ENCODE measurements at places on chromosomes 5 and 9.

DNA sequence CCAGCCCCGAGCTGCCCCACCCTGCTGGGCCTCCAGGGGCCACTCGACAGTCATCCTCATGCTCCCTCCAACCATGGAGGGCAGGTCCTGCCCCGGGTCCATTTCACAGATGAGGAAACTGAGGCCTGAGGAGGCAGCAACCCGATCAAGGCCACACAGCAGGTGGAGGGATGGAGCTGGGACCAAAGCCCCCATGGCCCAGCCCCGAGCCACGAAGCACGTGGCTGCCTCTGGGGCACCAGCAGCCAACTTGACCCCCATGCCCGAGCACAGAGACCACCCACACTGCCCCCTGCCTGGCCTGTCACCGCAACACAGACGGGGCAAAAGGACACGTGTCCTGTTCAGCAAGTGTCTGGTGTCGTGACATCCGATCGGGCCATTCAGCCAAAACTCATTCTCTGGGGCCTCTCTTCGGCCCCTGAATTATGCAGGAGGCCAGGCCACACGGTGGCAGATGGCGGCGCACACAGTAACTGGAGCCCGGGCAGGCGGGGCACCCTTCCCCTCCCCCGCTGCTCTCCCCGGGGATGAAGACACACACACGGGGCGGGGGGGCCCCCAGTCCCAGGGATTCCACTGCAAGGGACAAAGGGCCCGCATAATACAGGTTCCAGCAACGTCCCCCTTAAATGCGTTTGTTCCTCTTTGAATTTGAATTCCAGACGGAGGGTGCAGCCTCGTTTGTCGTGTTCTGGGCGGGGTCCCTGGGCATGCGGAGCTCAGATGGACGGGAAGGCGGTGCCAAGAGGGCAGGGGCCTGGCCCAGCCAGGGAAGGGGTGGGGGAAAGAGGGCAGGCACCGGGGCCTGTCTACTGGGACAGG lies 29.4 kb upstream of the TMEM250 start:
- no peak for DNase-seq

GRCh38 chr5:72298711-72299110 lies 21.3 kb downstream of the MRPS27 start:
- DNase-seq, result no peak

GRCh38 chr5:122199146-122199545 lies 69.8 kb downstream of the ZNF474 start:
- no peak for DNase-seq

DNA sequence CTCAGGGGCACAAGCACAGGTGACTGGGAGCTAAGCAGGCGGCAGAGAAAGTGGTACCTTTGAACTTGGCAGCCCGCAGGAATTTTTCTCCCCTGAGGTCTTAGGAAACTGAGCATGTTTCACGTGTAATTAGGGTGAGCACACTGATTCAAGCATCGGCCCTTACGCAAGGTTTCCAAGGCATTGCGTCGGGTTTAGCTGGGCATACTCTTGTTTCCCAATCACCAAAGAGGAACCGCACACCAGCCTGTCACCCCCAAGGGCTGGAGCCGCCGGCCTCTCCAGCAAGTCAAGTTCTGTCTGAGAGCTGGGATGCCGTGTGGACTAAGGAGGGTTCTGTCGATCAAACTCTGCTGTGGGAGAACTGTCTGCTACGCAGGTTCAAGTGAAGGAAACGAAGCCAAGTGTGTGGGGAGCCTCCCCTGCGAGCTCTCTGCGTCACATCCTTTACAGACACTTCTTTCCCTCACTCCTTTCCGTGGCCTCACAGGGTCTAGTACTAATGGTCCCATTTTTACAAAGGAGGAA lies 53.0 kb downstream of the ERGIC1 start:
- peak; percentile 72 for DNase-seq

DNA sequence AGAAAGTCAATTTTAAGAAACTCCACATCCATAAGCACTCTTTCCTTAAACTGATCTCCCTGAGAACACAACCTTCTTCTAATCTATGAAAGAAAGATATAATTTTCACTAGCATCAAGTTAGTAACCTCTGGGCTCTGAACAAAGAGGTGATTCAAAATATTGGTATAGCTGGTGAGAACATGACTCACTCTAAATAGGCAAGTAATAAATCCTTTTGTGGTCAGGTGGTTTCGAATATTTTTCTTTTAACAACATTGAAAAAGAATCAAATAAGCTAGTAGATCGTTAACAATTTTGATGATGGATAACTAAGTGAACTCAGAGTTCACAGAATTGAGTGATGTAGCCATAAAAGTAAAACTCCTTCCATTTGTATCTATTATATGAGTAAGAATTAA lies 150.6 kb upstream of the IQGAP2 start:
- no peak for DNase-seq

DNA sequence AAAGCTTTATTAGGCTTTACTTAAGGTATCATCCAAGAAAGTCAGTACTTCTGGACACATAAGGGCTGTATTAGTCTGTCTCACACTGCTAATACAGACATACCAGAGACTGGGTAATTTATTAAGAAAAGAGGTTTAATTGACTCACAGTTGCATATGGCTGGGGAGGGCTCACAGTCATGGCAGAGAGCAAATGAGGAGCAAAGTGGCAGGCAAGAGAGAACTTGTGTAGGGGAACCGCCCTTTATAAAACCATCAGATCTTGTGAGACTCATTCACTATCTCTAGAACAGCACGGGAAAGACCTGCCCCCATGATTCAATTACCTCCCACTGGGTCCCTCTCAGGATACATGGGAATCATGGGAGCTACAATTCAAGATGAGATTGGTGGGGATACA lies 49.2 kb upstream of the SLC44A1 start:
- DNase-seq, result no peak

DNA sequence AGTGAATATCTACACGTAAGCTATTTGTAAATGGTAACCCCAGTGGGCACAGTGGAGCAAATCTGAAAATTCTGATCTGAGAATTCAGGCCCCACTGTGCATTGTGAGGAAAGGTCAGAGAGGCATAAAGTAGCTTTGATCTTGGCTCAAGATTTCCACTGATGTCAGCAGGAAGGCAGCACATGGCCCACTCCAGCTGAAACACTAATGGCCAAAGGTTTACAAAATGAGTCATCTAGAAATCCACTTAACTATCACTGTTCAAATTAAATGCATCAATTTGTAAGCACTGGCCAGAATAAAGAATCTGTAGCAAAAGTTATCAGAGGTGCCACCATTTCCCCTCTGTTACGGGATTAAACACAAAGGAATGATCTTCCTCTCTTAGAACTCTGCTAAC lies 191.6 kb downstream of the C9orf152 start:
- DNase-seq, result no peak

- DNase-seq, result no peak
Measured at GRCh38 chr9:117747386-117747970, 43.3 kb downstream of the TLR4 start.

GRCh38 chr5:124220418-124220817 lies 526.0 kb downstream of the ZNF608 start:
- no peak for DNase-seq

- no peak for DNase-seq
Measured at GRCh38 chr9:129873563-129874190, 38.4 kb downstream of the USP20 start.

- no peak for DNase-seq
Measured at GRCh38 chr5:107570805-107571531, 99.8 kb downstream of the EFNA5 start.

- DNase-seq, result no peak
Measured at GRCh38 chr9:114282926-114283325, 40.0 kb upstream of the ORM1 start.

DNA sequence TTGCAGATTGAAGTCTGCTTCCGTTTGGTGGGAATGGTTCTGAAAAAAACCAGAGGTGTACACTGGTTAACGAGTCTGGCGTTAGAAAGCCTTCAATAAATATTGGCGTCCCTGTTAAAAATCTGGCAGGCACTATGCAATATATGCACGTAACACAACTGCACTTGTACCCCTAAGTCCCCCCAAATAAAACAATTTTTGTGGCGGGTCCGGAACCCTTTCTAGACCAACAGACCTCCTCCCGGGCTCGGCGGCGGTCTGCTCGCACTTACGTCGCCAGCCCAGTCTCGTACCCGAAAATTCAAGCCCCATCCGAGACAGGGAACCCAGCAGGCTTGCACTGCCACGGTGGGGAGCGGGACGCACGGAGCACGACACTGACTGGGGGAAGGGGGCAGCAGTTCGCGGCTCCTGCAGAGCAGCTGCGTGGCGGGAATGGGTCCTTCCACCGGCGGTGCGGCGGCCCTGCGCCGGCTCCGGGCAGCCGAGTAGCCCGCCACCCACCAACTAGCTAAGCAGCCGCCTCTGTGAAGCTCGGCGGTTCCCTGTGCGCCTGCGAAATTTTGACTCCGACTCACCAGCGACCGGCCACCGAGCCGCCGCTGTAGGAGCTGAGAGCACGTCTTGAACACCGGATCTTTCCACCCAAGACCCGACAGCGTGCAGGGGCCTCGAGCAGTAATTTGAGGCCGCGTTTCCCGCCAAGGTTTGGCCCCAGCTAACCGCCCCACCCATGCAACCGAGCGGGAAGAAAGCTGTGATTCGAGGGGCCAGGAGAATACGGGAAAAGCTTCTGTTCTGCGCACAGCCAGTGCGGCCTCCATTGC lies 3.9 kb downstream of the MCIDAS start:
- no peak for DNase-seq

- DNase-seq, result no peak
Measured at GRCh38 chr9:137985637-137986071, 108.1 kb downstream of the CACNA1B start.

GRCh38 chr5:8538821-8539220 lies 669.9 kb downstream of the MTRR start:
- DNase-seq, result no peak

DNA sequence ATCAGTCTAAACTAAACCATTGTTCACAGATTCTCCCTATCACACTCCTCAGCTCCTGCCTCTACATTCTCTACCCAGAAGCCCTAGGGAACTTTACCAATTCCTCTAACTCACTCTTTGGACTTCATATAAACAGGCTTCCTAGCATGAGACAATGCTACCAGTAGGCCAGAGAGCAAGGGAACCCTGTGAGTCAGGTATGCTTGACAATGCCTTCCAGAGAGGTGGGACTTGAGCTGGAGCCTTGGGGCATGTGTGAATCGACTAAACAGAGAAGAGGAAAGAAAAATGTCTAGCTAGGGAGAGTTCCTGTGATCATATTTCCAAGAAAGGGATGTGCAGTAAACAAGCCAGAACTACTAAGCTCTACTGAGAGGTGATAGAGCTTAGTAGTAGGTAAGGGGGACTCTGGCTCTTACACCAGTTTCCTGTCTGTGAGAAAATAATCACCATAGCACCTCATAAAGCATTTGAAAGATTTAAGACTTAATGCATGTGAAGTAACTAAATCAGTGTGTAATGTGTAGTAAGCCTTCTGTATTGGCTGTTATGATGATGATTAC lies 6.4 kb upstream of the RFK start:
- no peak for DNase-seq

GRCh38 chr9:131704141-131704983 lies 35.5 kb downstream of the RAPGEF1 start:
- no peak for DNase-seq

GRCh38 chr5:160852049-160852448 lies at the start of gene ATP10B:
TSS of gene ATP10B (minus strand) at chr5:160852211. CDS start at chr5:160688074, 164,137 bp downstream.
- DNase-seq, result peak; percentile 16

DNA sequence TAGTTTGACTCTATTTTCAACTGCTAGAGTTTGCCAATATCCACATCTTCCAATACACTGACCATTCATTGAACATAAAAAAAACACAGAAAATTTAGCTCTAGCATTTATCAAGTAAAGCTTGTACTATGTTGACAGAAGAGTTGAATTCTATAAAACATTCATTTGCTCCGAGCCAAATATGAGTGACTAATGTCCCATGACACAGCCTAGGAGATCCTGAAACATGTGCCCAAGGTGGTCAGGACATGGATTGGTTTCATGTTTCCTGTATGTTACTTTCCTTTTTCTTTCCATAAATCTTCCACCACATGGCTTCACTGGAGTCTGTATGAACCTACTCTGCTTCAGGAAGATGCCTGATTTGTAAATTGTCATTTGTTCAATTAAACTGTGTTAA lies 122.4 kb upstream of the PRDM9 start:
- DNase-seq, result no peak

GRCh38 chr9:124696101-124696500 lies 75.0 kb downstream of the NR6A1 start:
- DNase-seq, result no peak

DNA sequence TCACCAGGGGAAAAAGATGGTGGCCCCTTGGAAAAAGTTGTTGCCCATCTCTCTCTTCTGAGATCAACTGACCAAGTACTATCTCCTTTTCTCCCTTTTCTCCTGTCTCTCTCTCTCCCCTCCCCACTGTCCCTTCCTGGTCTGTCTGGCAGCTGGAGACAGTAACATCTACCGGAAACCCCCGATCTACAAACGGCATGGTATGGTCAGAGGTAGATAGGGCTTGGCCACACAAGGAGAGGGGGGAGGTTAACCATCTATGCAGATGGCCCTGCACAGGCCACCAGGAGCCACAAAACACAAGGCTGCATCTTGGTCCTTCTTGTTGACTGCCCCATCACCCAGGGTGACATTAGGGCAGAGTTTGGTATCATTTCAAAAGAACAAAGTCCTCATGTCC lies 29.3 kb upstream of the AFAP1L1 start:
- no peak for DNase-seq

DNA sequence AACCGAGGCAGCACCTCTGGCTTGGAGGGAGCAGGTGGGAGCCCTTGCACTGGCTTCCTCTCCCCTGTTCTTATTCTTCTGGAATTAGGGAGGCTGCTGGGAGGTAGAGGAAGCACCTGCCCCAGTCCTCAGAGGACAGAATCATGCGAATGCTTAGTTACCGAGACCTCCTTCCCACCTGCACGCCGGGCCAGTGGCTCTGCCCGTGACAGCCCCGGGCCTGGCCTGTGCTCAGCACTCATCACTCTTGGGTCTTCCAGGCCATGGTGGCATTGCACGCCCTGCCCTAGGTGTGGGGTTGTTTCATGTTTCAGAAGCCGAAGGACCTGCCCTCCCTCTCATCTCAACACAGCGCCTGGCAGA lies 45.3 kb upstream of the NKD2 start:
- DNase-seq, result no peak

DNA sequence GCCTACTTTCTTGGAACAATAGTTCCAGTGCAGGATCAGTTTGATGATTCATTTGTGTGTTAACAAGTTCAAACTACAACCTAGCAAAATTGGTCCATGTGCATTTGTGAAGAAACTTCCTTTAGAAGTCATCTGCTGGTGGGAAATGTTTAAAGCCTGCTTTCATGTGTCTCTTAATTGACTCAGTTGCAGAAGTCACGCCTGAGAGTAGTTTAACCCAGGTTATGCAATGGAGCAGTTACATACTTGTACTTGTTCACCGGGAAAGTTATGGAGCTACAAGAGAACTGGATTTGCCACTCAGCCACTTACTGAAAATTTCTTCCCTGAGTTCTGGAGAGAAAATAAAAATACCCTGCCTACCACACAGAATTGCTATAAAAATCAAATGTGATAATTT lies 1397.8 kb downstream of the PTPRD start:
- no peak for DNase-seq

DNA sequence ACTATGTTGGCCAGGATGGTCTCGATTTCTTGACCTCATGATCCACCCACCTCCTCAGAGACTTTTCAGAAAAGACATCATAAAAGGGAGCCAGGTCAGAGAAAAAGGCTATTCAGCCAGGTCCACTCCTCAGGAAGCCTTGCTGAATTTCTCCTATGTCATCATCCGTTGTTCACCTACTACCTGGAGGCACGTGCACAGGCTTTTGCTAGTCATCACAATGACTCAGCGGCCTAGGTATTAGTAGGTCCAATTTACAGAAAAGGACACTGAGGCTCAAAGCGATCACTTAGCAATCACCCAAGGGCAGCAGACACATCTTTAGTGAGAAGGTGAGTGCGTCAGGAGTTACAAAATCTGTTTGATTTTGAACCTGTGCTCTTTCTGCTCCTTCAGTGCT lies 72.3 kb upstream of the RAD23B start:
- no peak for DNase-seq
